ENCODE measurements at places on chromosomes 5 and 9.

GRCh38 chr5:132147663-132148062 is 74.1 kb downstream of the CSF2 start:
- DNase-seq = no peak

DNA sequence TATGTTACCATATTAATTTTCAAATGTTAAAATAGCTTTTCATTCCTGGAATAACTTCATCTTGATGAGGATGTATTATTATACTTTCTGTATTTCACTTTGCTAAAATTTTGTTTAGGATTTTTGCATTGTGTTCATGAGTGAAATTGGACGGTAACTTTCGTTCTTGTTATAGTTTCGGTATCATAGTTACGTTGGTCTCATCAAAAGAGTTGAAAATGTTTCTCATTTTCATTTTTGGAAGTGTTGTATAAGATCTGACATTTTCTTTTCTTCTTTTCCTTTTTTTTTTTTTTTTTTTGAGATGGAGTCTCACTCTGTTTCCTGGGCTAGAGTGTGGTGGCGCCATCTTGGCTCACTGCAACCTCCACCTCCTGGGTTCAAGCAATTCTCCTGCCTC is 20.0 kb downstream of the PRRT1B start:
- DNase-seq = no peak

DNA sequence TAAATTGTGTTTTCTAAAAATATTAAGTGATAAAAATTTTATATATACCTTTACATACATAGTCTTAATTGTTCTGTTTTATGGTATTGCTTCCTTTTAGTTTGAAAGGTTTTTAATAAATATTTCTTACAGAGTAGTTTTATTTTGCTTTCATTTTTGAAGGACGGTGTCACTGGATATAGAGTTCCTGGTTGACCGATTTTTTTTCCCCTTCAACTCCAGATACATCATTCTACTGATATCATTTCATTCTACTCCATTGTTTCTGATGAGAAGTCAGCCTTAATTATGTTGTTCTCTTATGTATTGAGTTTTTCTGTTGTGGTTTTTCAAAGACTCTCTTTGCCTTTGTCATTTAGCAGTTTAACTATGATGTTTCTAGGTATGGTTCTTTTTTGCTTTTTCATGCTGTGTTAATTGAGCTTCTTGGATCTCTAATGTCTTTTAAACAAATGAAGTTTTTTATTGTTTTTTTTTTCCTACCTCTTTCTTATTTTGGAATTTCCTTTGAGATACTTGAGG is 30.4 kb downstream of the MTREX start:
- DNase-seq = no peak

DNA sequence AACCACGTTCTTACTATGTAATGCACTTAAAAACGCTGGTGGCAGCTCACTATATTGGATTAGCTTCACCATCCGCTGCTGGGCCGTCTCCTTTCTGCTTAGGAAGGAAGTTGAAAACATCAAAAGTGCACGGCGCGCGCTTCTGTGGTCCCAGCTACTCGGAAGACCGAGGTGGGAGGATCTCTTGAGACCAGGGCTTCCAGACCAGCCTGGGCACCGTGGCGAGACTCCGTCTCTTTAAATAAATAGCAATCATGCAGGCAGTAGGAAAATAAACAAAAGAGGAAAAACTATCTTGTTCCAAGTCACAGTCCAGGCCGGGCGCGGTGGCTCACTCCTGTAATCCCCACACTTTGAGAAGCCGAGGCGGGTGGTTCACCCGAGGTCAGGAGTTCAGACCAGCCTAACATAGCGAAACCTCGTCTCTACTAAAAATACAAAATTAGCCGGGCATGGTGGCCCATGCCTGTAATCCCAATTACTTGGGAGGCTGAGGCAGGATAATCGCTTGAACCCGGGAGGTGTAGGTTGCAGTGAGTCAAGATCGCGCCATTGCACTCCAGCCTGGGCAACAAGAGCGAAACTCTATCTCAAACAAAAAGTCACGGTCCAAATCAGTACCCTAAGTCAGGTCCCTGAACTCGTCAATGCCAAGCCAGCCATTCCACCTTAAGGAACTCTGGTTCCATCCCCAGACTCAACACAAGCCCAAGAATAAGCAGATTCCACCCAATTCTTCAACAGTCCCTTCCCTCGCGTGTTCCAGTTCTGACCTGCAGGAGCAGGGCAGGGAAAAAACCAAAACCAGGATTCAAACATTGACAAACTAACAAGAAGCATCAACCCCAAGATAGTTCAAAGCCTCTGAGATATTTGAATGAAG is 1.0 kb upstream of the GOLGA1 start:
- no peak for DNase-seq
